Coronary artery (tissue), 2 donors: ENCODE measurements at places on chromosomes 1 and 21.

DNA sequence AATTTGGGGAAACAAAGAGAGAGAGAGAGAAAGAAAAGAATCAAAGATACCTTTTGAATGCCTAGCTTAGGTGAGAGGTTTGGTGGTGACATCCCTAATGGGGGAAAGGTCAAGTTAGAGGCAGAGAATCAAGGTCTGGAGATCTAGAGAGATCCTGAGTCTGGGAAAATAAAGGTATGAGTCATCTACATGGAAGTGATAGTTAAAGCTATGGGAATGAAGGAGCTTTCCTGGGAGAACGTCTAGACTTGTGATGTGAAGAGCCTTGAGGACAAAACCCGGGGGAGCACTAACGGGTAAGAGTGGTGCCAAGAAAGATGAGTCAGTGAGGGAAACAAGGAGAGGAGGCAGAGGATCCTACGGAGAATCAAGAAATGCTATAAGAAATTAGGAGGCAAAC, 110.8 kb upstream of the RUNX1 start:
- DNase-seq = no peak

- DNase-seq = no peak
Observed at GRCh38 chr1:222275729-222276465, 272.0 kb downstream of the HHIPL2 start.

GRCh38 chr1:243507001-243507671, 251.3 kb downstream of the SDCCAG8 start:
- no peak for DNase-seq

GRCh38 chr1:215889871-215890270, 322.8 kb downstream of the KCTD3 start:
- no peak for DNase-seq

DNA sequence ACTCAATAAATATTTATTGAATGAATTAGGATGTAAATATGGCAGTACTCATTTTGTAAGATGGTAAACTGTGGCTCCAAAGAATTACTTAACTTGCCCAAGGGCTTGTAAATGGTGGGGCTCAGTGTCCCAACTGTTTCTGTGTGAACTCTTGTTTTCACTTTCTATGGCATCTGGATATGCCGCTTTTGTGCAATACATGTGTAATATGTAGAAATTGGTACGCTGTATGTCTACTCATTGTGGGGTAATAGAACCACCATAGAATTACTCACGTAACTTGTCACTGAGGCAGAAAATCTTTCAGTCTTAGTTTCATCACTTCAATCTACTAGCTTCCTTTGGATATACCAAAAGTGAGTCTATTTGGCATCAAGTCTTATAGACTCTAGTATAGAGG, 977 bp downstream of the PRPF3 start:
- DNase-seq = no peak
